Smooth muscle cell of the brain vasculature (primary cell): ENCODE measurements at places on chromosomes 6 and 20.

DNA sequence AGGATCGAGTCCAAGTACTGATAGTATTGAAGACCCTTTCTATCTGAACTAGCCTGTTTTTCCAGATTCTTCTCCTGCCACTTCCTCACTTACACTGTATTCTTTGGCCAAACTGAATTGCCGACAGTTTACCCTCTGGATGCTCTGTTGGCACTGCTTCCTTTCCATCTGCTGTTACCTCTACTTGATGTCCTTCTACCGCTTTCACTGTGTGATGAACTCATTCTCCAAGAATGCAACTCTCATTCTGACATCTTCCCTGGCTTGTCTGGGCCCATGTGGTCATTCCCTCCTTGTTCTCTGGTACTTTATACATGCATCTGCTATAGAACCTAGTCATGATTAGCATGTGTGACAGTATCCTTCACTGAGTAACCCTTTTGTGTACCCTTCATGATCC is 16.3 kb downstream of the RPRD1B start:
- DNase-seq, result no peak

GRCh38 chr6:40419946-40420728 is 167.0 kb downstream of the LRFN2 start:
- no peak for DNase-seq

DNA sequence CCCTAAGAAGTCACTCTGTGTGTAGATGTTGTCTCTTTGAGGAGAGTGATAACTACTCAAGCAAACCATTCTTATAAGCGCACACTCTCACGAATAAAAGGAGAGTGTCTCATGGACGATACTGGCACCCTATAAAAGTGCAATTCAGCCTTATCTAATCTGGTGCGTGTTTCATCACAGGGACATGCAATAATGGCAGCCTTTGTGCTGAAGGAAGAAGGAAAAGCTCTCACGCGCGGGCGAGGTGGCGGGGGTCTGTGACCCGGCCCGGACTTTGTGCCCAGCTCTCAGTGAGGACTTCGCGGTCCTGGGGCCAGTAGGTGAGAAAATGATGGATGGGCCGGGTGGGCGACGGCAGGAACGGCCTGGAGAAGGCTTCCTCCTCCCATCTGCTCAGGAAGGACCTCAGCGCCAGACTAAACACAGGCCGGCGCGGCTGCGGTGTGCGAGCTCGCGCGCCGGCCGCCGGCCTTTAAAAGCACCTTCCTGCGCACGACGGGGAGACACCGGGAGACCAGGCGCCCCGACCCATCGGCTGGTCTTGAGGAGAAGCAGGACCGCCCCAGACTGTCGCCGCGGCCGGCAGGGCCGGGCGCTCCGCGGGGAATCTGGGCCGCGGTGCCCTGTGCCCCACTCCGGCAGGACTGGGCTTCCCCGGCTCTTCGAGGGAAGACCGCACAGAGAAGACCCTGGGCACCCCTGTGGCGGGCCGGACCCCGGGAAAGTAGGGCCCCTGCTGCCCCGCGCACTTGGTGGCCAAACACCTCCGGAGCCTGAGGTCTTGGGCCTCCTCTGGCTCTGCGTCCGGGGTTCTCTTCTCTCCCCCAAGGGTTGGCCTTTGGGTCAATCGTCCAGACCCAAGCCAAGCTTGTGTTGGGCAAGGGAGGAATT is 8.3 kb upstream of the FOXC1 start:
- no peak for DNase-seq

DNA sequence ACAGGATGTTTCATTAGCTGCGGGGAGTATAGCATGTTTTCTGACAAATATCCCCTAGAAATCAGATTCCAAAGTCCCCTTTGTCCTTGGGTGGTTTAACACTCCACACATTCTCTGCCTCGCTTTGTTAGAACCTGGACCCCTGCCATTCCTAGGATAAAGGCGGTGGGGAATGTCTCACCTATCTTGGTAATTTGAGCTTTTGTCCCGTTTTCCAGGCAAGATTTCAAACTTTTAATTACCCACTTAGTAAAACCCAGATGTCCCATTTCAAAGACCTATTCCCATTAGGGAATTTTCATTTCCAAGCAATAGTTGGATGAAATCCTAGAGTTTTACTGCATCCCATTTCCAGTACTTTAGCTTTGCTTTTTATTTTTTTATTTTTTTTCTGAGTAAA is 501.0 kb upstream of the MAP3K7 start:
- DNase-seq, result no peak

GRCh38 chr6:65786815-65787214 is 79.8 kb upstream of the EYS start:
- DNase-seq, result no peak

DNA sequence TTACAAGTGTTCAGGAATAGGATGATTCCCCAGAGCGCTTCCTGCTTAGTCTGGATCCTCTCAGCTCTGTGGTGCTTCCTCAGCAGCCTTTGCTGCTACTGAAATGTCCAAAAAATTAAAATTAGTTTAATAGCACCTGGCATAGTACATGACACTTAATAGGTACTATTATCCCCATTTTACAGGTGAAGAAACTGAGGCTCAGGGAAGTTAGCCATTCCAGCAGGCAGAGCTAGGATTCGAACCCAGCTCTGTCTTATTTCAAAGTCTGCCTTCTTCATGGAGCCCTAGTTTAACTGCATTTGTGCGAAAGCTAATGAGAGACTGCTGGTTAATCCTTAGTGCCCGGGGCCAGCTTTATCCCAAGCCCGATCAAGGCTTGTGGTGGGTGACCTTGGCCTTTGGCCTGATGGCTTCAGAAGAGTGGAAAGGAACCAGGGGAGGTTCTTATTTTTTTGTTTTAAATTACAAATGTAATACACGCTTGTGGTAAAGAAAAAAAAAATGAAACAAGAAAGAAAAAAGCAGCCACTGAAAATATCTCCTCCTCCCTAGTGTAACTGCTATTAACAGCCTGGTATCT is 30.1 kb downstream of the TOX2 start:
- no peak for DNase-seq

DNA sequence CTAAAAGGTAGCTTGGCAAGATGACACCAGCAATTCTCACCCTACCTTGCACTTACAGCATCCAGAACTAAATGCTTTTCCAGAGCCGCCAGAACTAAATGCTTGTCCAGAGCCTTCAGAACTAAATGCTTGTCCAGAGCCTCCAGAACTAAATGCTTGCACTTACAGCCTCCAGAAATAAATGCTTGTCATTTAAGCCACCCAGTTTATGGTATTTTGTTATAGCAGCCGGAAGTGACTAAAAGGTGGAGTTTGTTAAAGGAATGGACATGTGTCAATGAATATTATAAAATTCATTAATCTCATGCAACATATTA is 133.5 kb downstream of the GPX5 start:
- no peak for DNase-seq
